ENCODE measurements at places on chromosomes 2 and 18. TPM values are rescaled to one million over a fixed set of nuclear protein-coding genes. Genes with fewer than 3 reads are reported as not detected.

GRCh38 chr18:76428396-76429261 lies 66.4 kb downstream of the ZNF516 start:
- no peak overlapping the region for H3K4me3 ChIP-seq
- peaks cover 27% of the 10 kb centered on the region for H3K4me1 ChIP-seq
- no peaks in the 10 kb centered on the region for H3K27me3 ChIP-seq
- no peak overlapping the region for H3K27ac ChIP-seq
- peaks cover 20% of the 10 kb centered on the region for H3K36me3 ChIP-seq

GRCh38 chr2:189551808-189552207 lies 28.8 kb downstream of the SLC40A1 start:
- no peak for DNase-seq
- no peak overlapping the region for H3K4me3 ChIP-seq
- H3K36me3 ChIP-seq: no peaks in the 10 kb centered on the region
- H3K27me3 ChIP-seq: no peaks in the 10 kb centered on the region
- H3K4me1 ChIP-seq: no peaks in the 10 kb centered on the region

- H3K27me3 ChIP-seq: no peaks in the 10 kb centered on the region
- H3K4me1 ChIP-seq: no peaks in the 10 kb centered on the region
- no peak overlapping the region for H3K4me3 ChIP-seq
- H3K36me3 ChIP-seq: no peaks in the 10 kb centered on the region
These were observed 181.2 kb upstream of the FSHR start for GRCh38 chr2:49335546-49335945.

DNA sequence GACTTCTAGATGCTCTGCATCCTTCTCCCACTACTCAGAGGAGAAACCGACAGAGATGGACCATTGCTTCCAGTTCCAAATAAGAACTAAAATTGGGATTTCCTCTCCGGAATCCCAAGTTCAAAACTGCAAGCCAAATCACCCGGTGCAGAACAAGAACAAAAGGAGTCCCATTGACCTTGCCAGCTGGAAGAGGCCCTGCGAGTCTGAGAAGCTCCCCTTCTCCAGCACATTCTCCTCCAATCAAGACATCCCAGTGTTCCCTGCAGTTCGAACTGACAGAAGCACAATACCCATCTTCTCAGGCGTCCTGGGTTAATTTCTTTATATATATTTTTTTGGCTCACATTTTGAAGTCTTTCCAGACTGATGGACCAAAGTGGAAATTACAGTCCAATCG lies 195.3 kb upstream of the MEIS1 start:
- no peak overlapping the region for H3K4me3 ChIP-seq
- H3K27me3 ChIP-seq: no peaks in the 10 kb centered on the region
- peak; percentile 39 for DNase-seq
- peaks cover 3% of the 10 kb centered on the region for H3K4me1 ChIP-seq
- H3K27ac ChIP-seq: peak overlapping the region; percentile 34

- no peak overlapping the region for H3K27ac ChIP-seq
- no peaks in the 10 kb centered on the region for H3K27me3 ChIP-seq
- no peaks in the 10 kb centered on the region for H3K36me3 ChIP-seq
- no peak overlapping the region for H3K4me3 ChIP-seq
These were observed 129.5 kb downstream of the ZNF804A start for GRCh38 chr2:184727813-184728212.

DNA sequence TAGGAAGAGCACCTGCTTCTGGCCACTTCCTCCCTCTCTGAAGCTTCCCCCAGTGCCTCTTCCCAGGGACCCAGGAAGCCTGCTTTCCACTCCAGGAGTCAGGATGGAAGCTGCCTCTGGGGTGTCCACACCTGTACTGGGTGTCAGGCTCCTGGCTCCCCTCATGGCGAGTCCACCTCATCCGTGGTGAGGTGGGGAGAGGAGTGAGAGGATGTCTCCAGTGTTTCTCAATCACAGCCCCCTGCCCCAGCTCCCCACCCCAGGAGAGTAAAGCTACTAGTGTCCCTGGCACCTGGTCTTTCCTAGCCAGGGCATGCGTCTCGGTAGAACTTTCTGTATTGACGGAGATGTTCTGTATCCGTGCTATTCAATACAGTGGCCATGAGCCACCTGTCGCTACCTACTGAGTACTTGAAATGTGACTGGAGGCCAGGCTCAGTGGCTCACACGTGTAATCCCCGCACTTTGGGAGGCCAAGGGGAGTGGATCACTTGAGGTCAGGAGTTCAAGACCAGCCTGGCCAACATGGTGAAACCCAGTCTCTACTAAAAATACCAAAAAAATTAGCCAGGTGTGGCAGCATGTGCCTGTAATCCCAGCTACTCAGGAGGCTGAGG lies 171.2 kb upstream of the HAAO start:
- peak overlapping the region; percentile 87 for H3K27ac ChIP-seq
- DNase-seq: no peak
- no peak overlapping the region for H3K4me3 ChIP-seq
- H3K4me1 ChIP-seq: peaks cover 77% of the 10 kb centered on the region

C2orf81 gene
- total RNA-seq: 4.7 TPM

- H3K36me3 ChIP-seq: no peaks in the 10 kb centered on the region
- DNase-seq: no peak
- H3K4me1 ChIP-seq: no peaks in the 10 kb centered on the region
- H3K27me3 ChIP-seq: no peaks in the 10 kb centered on the region
- H3K27ac ChIP-seq: no peak overlapping the region
These were observed 110.2 kb upstream of the RBBP8 start for GRCh38 chr18:22822841-22823508.

GRCh38 chr2:124283096-124283495 lies 258.0 kb downstream of the CNTNAP5 start:
- no peaks in the 10 kb centered on the region for H3K36me3 ChIP-seq
- no peak for DNase-seq
- H3K4me3 ChIP-seq: no peak overlapping the region
- H3K27ac ChIP-seq: no peak overlapping the region
- no peaks in the 10 kb centered on the region for H3K27me3 ChIP-seq

DNA sequence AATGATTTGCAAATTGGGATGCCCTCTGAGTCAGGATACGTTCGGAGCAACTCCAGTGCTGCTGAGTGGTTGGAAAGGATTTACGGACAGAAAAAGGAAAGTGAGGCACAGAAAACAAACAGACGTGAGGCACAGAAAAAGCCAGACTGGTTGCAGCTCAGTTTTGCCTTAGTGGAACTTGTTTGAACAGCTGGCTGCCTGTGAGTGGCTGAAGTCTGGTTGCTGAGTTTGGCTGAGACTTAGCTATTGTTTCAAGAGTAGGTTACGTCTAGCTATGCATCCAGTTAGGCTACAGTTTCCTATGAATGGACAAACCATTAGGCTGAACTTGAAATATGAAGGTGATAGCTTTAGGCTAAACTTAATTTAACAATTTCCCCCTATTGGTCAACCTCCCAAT lies 256.6 kb downstream of the VAPA start:
- DNase-seq: peak; percentile 33
- peaks cover 4% of the 10 kb centered on the region for H3K36me3 ChIP-seq
- no peak overlapping the region for H3K27ac ChIP-seq
- no peak overlapping the region for H3K4me3 ChIP-seq
- H3K27me3 ChIP-seq: no peaks in the 10 kb centered on the region

NCKAP5 gene
- total RNA-seq: 10.6 TPM

- H3K4me1 ChIP-seq: peaks cover 44% of the 10 kb centered on the region
- no peak overlapping the region for H3K4me3 ChIP-seq
- DNase-seq: no peak
- H3K27me3 ChIP-seq: no peaks in the 10 kb centered on the region
These were observed 45.3 kb upstream of the HS6ST1 start for GRCh38 chr2:128363934-128364361.

- no peak for DNase-seq
- H3K27ac ChIP-seq: no peak overlapping the region
- H3K4me3 ChIP-seq: no peak overlapping the region
- H3K27me3 ChIP-seq: no peaks in the 10 kb centered on the region
- H3K36me3 ChIP-seq: no peaks in the 10 kb centered on the region
These were observed 53.0 kb downstream of the GPD2 start for GRCh38 chr2:156489195-156489594.

- no peaks in the 10 kb centered on the region for H3K36me3 ChIP-seq
- DNase-seq: no peak
- no peak overlapping the region for H3K27ac ChIP-seq
These were observed 39.2 kb downstream of the MREG start for GRCh38 chr2:215973954-215974699.

- no peak for DNase-seq
- no peak overlapping the region for H3K4me3 ChIP-seq
- H3K27me3 ChIP-seq: no peaks in the 10 kb centered on the region
These were observed 103.7 kb upstream of the CYP20A1 start for GRCh38 chr2:203135105-203135504.

- no peaks in the 10 kb centered on the region for H3K27me3 ChIP-seq
- H3K4me1 ChIP-seq: no peaks in the 10 kb centered on the region
- H3K27ac ChIP-seq: no peak overlapping the region
- H3K4me3 ChIP-seq: no peak overlapping the region
- DNase-seq: peak; percentile 79
These were observed 299.6 kb upstream of the FANCL start for GRCh38 chr2:58540681-58541080.

SLC66A3 gene
- total RNA-seq: 18.0 TPM

DNA sequence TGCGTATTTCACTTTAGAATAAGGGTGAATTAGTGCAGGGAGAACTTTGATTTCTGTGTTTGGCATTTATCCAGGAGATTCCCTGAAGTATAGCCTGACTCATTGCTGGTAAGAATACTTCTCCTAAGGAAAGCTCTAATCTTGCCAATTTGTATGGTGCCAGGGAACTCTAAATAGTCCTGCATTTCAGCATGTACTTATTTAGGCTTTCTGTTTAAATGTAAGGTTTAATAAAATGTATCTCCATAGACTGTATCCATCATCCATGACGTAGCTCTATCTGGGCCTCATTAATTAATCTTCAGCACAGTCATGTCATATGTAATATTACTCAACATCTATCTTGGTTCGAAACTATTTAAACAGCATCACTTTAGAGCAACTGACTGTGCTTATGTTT lies 127.7 kb downstream of the DOK6 start:
- H3K27me3 ChIP-seq: no peaks in the 10 kb centered on the region
- DNase-seq: no peak
- H3K27ac ChIP-seq: no peak overlapping the region
- no peaks in the 10 kb centered on the region for H3K36me3 ChIP-seq
- no peak overlapping the region for H3K4me3 ChIP-seq
- no peaks in the 10 kb centered on the region for H3K4me1 ChIP-seq

- H3K4me1 ChIP-seq: peaks cover 4% of the 10 kb centered on the region
- no peak for DNase-seq
These were observed 64.7 kb downstream of the STK39 start for GRCh38 chr2:168182550-168183249.

- DNase-seq: no peak
- H3K27me3 ChIP-seq: no peaks in the 10 kb centered on the region
- no peaks in the 10 kb centered on the region for H3K36me3 ChIP-seq
- H3K27ac ChIP-seq: no peak overlapping the region
- H3K4me1 ChIP-seq: no peaks in the 10 kb centered on the region
These were observed 544.1 kb upstream of the CDH7 start for GRCh38 chr18:65206551-65207260.

- no peaks in the 10 kb centered on the region for H3K4me1 ChIP-seq
- no peak for DNase-seq
- H3K27ac ChIP-seq: no peak overlapping the region
- H3K27me3 ChIP-seq: no peaks in the 10 kb centered on the region
- H3K4me3 ChIP-seq: no peak overlapping the region
- no peaks in the 10 kb centered on the region for H3K36me3 ChIP-seq
These were observed 19.8 kb downstream of the CCDC68 start for GRCh38 chr18:54939361-54939917.

DNA sequence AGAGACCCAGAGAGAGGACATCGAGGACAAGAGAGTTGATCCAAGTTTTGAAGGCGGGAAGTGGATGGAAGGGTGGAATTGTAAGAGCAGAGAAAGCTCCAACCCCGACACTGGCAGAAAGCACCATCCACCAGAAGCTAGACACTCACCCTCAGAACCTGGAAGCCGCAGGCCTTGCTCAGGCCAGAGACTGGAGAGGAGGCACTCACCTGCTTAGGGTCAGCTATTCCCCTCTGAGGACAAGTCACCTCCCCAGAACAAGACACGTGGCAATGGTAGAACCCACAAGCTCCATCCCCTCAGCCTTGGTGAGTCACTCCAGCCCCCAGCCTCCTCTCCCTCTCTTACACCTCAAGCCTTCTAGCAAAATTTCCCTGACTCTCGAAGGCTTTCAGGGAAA lies 64.9 kb downstream of the STEAP3 start:
- H3K27me3 ChIP-seq: no peaks in the 10 kb centered on the region
- DNase-seq: no peak
- H3K36me3 ChIP-seq: peaks cover 5% of the 10 kb centered on the region
- H3K4me3 ChIP-seq: no peak overlapping the region
- peaks cover 26% of the 10 kb centered on the region for H3K4me1 ChIP-seq

- DNase-seq: peak; percentile 52
- H3K27me3 ChIP-seq: no peaks in the 10 kb centered on the region
- H3K4me1 ChIP-seq: no peaks in the 10 kb centered on the region
- no peak overlapping the region for H3K4me3 ChIP-seq
- H3K36me3 ChIP-seq: no peaks in the 10 kb centered on the region
These were observed 124.2 kb upstream of the ITGB6 start for GRCh38 chr2:160324161-160324800.

SERPINB4 gene
- total RNA-seq: not detected

- no peak overlapping the region for H3K4me3 ChIP-seq
- H3K27ac ChIP-seq: peak overlapping the region; percentile 77
- peaks cover 3% of the 10 kb centered on the region for H3K36me3 ChIP-seq
- peaks cover 35% of the 10 kb centered on the region for H3K4me1 ChIP-seq
- H3K27me3 ChIP-seq: no peaks in the 10 kb centered on the region
These were observed 175.3 kb upstream of the PID1 start for GRCh38 chr2:229446350-229446749.
